Hindlimb muscle (tissue), 1 donor: ENCODE measurements at places on chromosomes 2 and 18.

GRCh38 chr18:58049000-58049688 lies 5.1 kb downstream of the NEDD4L start:
- no peak for DNase-seq

GRCh38 chr2:42962508-42962953 lies 170.1 kb upstream of the HAAO start:
- peak; percentile 64 for DNase-seq

GRCh38 chr2:133200684-133201421 lies 367.4 kb downstream of the NCKAP5 start:
- no peak for DNase-seq

- DNase-seq: no peak
Measured at GRCh38 chr2:191892391-191892790, 45.5 kb upstream of the CAVIN2 start.

DNA sequence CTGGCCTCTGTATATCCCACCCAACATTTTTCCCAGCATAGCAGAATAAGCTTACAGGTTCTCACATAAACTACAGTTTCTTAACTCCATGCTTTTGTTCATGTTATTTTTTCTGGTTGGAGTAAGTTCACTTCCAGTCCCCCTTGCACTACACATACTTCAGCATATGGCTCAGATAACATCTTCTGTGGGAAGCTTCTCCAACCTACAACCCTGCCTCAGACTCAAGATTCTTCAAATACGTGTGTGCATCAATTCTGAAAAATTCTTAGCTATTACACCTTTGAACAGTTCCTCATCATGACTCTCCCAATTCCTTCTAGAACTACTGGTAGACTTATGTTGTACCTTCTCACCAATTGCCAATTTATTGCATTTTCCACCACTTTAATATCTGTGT lies 7.5 kb upstream of the CPLX4 start:
- DNase-seq: no peak

DNA sequence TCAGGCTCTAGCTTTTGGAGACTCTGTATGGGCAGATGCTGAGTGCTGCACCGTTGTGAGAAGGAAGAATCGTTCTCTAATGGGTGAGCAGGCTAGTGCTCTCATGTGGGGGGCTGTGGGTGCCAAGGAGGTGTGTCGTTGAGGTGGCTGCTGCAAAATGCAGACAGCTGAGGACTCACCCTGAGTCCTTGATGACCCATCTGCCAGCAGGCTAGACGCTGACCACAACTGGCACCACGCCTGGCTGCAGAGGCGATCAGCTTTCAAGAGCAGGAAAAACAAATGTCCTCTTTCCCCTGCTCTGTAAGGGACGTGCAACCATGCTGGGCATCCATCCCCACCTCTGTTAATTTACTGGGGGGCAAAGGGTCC lies 48.2 kb downstream of the HAUS1 start:
- no peak for DNase-seq

DNA sequence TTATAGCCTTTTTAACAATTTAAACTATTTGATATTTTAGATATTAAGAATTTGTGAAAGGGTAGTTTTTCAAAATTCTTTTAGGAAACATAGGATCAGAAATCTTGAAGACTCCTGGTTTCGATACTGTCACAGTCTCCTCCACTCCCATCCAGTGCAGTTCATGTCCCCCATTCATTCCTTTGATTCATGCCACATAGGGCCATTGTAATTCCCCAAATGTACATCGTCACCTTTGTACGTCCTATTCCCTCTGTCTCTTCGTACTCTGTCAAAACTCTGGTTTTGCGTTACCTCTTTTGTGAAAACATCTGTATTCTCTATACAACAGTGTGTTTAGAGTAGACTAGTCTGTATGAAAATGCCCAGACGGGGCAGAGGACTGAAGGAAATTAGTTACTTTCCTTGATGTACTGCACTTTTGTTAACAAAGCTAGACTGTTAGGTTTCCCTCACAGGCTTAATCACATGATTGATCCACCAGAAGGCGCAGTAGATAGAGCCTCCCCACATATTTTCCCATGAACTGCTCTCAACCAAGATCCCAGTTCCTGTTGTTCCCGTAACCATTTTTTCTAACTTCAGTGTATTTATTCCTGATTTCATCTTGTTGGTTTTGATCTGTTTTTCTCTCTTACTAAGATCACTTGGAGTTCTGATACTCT lies 2.5 kb downstream of the MRPL35 start:
- DNase-seq: no peak

DNA sequence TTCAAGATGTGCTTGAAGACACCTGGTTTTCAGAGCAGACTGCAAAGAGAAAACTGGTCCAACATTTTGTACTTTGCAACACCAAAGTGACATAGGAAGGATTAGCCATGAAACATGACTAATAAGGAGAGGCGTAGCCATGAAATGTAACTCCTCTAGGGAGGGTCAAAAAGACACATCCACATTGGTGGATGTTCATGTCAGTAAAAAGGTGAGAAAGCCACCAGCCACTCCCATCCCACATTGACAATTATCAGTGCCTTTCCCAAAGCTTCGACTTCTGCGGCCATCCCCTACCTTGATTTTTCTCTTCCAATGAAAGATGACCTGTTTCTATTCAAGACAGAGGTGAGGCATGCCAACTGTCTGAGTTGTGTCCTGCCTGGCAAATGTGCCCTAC lies 223.2 kb downstream of the ALK start:
- DNase-seq: no peak

DNA sequence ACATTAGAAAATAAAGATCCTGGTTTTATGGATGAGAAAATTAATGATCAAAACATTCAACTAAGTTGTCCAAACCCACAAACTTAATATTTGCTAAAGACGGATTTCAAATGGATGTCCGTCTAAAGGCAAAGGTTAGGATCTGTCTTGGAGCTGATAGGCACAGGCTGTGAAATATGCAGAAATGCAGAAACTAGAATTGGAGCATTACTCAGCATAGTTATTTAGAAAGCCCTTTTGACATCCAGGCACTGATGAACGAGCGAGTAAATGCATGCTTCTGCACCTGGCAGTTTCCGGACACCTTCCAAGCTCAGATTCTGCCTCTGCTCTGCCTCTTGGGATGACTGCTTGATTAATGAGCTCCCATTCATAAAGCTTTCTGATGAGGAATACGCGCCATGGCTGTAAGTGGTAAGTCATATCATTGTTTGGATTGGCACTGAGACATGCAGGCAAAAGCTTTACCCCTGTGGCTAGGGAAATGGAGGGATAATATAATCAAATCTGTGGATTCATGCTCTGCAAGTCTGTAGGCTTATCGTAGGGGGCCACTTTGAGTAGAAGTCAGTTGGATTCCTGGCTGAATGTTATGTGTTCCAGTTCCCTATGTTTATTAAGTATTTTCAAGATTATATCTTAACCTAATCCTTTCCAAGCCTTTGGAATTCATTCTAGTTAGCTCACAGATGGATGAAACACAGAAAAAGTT lies 2176.3 kb upstream of the CELF4 start:
- no peak for DNase-seq

- no peak for DNase-seq
Measured at GRCh38 chr2:173053043-173053699, 22.5 kb upstream of the MAP3K20 start.

DNA sequence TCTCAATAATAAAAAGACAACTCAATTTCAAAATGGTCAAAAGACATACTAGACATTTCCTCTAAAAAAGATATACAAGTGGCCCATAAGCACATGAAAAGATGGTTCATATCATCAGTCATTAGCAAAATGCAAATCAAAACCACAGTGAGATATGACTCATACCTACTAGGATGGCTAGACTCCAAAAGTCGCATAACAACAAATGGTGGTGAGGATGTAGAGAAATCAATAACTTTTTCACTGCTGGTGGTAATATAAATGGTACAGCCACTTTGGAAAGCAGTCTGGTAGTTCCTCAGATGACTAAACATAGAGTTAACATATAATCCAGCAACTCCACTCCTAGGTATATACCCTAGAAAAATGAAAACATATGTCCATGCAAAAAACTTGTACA lies 242.3 kb upstream of the NOL4 start:
- no peak for DNase-seq

DNA sequence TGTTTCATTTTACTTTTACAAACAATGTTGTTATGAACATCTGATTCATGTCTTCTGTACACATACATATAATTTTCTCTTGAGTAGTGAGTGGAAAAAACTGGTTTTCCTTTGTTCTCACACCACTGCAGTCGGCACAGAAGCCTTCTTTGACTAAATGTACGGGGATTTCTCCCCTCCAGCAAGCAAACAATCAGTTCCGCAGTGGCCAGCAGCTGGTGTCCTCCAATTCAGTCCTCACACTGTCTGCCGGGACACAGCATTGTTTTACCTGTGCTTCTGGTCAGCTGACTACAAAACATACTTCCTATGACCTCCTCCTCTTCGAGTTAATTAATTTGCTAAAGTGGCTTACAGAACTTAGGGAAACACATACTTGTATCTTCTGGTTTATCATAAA lies 202.8 kb downstream of the WDR7 start:
- no peak for DNase-seq

DNA sequence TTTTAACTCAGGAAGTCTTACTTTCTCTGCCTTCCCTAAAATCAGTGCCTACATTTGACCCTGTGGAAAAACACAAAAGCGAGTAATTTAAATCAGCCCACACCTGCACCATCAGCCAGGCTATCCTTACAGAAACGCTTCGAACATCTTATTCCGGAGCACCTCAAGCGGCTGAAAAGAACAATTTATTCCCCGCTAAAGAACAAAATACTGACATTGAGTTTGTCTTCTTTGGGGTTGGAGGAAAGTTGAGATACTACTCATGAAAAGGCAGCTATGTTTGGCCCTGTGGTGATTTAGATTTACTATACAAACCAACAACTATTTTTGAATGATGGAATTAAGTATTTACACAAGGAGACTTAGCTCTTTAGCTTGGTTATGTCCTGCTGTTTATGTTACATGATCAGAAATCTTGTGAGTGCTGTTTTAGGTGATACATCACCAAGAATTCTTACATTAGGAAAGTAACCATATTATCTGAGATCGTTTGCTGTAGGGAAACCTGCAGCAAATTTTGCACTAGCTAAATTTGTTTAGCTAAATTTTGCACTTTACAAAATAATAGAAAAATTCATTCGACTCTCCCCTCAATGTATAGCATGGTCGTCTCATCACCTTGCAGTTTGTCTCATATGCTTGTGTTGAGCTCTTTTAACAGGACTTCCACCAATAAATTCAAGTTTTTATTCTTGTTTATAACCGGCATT lies 158.8 kb upstream of the SIX2 start:
- DNase-seq: no peak

GRCh38 chr2:231344851-231345250 lies 50.7 kb upstream of the B3GNT7 start:
- no peak for DNase-seq

DNA sequence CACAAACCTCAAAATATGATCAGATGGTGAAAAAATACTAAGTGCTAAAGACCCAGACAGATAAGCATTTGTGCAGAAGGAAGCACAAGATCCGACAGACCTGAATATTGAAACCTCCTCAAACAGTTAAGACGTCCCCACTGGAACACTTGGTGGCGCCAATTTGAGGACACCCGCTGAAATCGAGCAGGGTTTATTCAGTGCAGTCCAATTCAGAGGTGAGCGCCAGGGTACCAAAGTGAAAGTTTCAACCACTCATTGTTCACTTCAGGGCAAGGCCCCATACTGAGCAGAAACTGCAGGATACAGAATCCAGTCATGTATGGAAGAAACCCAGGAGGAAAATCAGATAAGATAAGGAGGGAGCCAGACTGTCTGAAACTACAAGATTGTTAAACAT lies 417.6 kb downstream of the LRRTM4 start:
- no peak for DNase-seq

- no peak for DNase-seq
Measured at GRCh38 chr2:209095432-209095831, 328.4 kb upstream of the MAP2 start.

DNA sequence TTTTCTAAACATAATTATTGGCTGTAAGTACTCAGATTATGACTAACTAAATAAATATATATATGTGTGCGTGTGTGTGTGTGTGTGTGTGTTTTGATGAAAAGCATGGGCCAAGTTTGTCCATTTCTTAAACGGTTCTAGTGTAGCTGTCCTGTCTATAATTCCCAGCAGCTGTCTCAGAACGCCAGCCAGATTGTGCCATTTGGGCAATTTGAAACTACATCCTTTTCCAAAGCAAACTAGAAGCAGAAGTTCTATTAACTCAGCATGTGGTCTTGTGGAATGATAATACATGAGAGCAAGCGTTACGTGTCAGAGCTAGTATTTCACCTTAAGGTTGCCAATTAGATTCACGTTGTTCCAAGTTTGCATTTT lies 1.7 kb downstream of the ARHGAP28 start:
- peak; percentile 48 for DNase-seq
